ENCODE measurements at places on chromosomes 11 and 22. TPM values are rescaled to one million over a fixed set of nuclear protein-coding genes. Genes with fewer than 3 reads are reported as not detected.

DNA sequence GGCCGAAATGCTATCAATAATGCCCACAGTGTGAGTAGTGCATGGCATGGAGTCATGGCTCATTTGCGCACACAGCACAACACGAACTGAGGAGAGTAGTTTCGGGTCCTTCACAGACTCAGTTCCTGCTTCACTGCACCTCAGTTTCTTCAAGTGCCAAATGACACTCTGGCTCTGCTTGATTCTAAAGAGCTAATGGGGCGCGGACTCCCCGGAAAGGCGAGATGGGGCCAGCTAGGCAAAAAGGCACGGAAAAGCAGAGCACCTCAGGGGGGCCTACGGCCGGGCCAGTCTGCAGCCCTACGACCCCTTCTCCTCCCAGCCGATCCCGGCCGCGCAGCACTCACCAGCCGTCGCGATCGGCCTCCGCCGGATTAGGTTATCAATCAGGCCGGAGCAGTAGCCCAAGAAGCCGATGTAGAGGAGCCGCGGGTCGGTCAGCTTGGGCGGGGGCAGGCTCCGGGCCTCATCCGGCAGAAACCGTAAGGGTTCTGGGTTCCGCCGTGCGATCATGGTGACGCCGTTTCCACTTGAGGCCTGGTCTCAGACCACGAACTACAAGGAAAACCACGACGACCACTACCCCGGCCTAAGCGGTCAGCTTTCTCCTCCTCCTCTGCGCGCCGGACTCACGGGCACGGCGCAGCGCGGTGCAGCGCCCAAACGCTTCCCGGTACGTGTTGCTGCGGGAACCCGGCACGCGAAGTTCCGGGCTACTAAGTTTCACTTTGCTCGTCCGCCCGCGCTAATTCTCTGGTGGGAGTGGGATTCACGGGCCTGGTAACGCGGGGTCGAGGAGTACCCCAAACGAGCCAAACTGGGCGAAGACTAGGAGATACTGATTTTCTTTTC is at the start of gene NDUFC2:
NDUFC2 (minus strand) TSS at position 631 of the 852 bp plus-strand sequence; CDS start at position 513, 118 bp downstream.
- DNase-seq: peak; percentile 74

- DNase-seq: peak; percentile 34
Observed at GRCh38 chr22:48415520-48415919, 1412.2 kb downstream of the BRD1 start.

GRCh38 chr22:50739279-50739691 is 1.3 kb downstream of the ACR start:
- DNase-seq: no peak

DNA sequence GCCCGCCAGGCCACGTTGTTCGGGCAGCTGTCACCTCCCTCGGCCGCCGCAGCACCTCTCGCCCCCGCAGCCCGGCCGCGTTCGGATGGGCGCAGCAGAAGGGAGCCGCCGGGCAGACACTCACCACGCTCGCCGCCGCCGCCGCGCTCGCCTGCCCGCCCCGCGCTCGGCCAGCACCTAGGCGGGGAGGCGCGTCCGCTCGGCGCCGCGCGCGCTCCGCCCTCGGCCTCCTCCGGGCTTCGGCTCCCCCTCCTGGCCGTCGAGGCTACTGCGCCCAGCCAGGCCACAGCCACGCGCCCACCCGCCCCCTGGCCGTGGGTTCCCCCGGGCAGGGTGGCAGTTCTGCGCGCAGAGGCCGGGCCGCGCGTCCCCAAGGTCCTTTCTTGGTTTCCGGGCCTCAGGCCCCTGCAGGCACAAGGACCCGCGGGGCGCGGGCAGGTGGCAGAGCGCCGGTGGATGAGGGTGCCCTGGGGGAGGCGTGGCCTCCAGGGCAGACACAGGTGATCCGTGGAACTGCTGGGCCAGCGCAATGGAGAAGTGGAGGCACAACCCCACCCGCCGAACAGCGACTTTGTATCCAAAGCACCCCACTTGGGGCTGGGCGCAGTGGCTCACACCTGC is at the start of gene SLC25A22:
SLC25A22 (minus strand) TSS at position 189 of the 621 bp plus-strand sequence. CDS start 3,275 bp downstream, outside the sequence.
- DNase-seq: peak; percentile 77

DNA sequence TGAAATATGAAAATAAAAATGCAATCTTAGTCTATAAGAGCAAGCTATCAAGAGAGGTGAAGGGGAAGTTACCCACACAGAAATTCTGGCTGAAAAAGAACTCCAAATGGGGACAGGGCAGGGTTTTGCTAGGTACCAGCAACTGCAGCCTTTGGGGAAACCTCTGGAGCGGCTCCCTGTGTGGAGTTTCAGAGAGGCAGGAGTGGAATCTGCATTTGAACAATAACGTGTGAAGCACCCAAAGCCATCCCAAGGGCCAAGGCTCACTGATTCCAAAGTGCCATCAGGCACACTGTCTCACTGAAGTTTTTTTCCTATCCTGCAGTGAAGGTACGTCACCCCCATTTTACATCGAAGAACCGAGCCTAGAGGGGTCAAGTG is 87.8 kb downstream of the KCNC1 start:
- no peak for DNase-seq

GRCh38 chr11:71452199-71453036 is 585 bp upstream of the NADSYN1 start:
- peak; percentile 57 for DNase-seq

PCSK7 gene
- 70.8 TPM for total RNA-seq

GRCh38 chr22:19058713-19059451 is 63.3 kb downstream of the DGCR2 start:
- no peak for DNase-seq

DNA sequence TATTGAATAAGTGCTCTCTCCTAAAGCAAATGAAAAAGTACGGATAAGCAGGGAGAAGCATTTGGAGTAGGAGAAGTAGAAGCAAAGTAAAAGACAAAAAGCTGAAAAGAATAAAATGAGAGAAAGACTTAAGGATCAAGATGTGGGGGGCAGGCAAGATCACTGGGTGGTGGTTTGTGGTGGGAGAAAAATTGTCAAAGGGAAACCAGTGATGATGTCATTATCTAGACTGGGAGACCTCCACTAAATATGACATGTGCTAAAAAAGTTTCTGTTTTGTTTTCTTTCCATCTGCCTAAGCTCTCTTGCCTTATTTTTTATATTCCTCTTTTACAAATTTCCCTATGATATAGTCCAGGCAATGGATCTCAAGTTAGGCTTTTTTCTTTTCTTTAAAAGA is 14.8 kb upstream of the MAML2 start:
- no peak for DNase-seq

DNA sequence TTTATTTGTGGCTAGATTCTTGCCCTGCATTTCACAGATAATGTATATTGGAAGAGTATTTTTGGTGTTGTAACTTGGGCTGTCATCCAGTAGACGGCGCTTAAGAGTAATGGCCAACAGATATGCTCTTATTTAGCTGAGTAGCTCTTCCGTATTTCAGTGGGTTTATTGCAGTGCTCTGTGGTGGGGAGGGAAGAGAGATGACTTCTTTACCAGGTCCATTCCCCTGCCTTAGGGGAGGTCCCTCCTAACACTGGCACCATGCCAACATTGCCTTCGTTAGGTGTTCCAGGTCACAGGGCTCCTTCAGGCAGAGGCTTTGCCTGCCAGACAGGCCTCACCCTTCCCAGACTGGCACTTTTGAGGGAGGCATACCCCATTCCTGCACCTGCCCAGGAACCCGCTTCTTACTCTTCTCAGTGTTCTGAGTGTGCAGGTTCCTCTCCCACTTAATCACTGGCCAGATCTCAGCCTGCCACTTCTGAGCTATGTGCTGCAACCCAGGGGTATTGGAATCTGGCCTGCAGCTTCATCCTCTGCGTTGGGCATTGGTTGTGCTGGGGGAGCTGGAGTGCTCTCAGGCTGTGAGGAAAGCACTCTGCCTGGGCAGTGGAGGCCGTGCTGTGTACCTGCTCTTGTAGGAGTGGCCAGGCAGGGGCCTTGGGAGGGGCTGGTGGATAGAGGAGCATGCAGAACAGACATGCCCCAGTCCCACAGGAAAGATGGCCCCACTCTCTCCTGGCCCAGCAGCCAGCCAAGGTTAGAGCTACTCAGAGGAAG is 29.4 kb upstream of the SLN start:
- no peak for DNase-seq

DNA sequence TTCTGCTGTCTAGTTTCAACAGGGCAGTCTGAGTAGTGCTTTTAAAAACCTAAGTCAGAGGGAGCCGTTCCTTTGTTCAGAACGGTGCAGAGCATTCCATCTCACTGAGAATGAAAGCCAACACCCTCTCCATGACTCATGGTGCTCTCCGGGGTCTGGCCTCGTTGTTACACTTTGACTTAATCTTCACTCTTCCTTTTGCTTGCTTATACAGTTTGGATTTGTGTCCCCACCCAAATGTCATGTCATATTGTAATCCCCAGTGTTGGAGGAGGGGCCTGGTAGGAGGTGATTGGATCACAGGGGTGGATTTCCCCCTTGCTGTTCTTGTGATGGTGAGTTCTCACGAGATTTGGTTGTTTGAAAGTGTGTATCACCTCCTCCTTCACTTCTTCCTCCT is 292.2 kb downstream of the ST3GAL4 start:
- DNase-seq: no peak

- DNase-seq: no peak
Observed at GRCh38 chr11:70733327-70734325, 335.3 kb downstream of the CTTN start.

E2F8 gene
- not detected for total RNA-seq

PARVG gene
- 3.5 TPM for total RNA-seq

GRCh38 chr11:132395434-132395833 is 1025.0 kb downstream of the NTM start:
- no peak for DNase-seq

DNA sequence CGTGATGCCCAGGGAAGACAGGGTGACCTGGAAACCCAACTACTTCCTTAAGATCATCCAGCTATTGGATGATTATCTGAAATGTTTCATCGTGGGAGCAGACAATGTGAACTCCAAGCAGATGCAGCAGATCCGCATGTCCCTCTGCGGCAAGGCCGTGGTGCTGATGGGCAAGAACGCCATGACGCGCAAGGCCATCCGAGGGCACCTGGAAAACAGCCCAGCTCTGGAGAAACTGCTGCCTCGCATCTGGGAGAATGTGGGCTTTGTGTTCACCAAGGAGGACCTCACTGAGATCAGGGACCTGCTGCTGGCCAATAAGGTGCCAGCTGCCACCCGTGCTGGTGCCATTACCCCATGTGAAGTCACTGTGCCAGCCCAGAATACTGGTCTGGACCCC is 43.5 kb upstream of the DAGLA start:
- DNase-seq: no peak

GRCh38 chr11:26348776-26349175 is 16.8 kb downstream of the ANO3 start:
- DNase-seq: no peak

- no peak for DNase-seq
Observed at GRCh38 chr11:132627981-132628380, 904.3 kb downstream of the OPCML start.

LARGE1 gene
- 104 TPM for total RNA-seq

DNA sequence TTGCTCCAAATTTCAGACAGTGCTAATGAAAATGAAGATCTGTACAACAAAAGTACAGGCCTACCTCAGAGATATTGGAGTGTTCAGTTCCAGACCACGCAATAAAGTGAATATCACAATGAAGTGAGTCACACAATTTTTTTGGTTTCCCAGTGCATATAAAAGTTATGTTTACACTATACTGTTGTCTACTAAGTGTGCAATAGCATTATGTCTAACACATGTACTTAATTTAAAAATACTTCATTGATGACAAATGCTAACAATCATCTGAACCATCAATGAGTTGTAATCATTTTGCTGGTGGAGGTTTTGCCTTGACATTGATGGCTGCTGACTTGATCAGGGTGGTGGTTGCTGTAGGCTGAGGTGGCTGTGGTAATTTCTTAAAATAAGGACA is 60.6 kb upstream of the E2F8 start:
- DNase-seq: no peak

MS4A12 gene
- not detected for total RNA-seq

CSNK1E gene
- total RNA-seq: 165 TPM

DNA sequence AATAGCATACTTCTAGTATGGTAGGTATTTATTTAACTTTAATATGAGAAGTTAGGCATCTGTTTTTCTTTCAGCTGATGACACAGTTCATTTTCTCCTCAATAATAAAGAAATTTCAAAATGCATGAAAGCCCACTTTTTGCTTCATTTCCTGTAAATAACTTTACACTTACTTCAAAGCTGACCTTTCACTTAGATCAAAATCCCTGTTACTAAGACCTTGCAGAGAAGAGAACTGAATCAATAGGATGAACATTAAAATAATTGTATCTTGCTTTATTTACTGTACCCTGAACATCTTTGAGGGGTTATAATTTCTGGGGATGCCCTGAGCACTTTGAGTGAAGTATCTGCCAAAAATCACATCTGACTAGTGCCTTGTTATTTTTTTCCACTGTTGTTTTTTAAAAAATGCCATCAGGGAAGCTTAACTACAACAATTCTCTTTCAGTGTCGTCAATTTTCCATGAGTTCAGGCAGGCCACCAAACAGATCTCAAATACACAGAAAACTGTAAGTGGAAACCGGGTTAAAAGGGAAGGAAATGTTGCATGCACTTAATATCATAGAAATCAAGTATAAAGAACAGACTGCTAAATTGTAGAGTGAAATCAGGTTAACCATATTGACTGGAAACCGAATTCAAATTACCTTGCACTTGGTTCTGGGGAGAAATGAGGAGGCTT is 206.2 kb downstream of the MAML2 start:
- no peak for DNase-seq

GRCh38 chr11:8826139-8826786 is 84.7 kb upstream of the AKIP1 start:
- DNase-seq: no peak

- DNase-seq: no peak
Observed at GRCh38 chr11:73225001-73225686, 7.1 kb downstream of the P2RY2 start.

MFRP gene
- total RNA-seq: not detected

DNA sequence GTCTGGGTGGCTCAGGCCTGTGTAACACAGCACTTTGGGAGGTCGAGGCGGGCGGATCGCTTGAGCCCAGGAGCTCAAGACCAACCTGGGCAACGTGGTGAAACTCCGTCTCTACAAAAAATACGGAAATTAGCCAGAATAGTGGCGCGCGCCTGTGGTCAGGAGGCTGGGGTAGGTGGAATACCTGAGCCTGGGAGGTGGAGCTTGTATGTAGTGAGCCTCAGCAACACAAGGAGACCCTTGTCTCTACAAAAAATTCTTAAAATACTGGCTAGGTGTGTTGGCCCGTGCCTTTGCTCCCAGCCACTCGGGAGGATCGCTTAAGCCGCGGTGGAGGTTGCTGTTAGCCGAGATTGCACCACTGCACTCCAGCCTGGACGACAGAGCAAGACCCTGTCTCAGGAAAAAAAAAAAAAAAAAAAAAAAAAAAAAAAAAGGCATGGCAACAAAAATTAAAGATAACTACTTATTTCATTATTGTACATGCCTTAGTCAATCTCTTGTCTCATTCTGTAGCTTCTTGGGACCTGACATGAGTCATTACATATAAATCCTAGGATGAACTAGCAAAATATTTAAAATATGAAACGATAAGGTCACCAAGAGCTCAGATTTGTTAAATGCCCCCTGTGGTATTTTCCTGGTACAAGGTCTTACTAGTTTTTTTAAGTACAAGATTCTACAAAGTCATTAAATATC is 1.1 kb downstream of the TAF1D start:
- no peak for DNase-seq

DNA sequence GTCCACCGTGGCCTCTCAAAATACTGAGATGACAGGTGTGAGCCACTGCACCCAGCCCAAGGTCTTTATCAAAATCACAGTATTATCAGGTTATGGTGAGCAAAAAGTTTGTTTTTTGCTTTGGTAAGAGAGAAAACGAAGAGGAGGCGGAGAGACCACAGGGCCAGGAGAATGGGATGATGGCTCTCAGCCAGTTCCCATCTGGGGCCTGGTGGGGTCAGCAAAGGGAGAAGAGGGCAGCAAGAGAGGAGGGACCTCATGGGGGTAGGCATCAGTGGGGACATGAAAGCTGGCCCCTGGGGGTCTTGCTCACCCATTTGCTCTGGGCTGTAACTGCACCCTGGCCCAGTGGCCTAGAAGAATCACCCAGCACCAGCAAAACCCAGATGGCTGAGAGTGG is 190.2 kb downstream of the SHANK2 start:
- DNase-seq: no peak

Data from dorsolateral prefrontal cortex (tissue), 122 donors.